Activated CD4-positive, alpha-beta T cell treated with anti-CD3 and anti-CD28 coated beads, Interleukin-2, Interleukin-4, amounts not matched to agents 100 ng/mL and 50 ng/mL, durations not matched to agents 16 hours and 8 hours (primary cell): ENCODE measurements at places on chromosomes 7 and 10.
A peak's percentile ranks its signal among the peaks of the same experiment; 100 is the strongest.

GRCh38 chr10:122856902-122857301 is 11.2 kb upstream of the CUZD1 start:
- no peak for DNase-seq

DNA sequence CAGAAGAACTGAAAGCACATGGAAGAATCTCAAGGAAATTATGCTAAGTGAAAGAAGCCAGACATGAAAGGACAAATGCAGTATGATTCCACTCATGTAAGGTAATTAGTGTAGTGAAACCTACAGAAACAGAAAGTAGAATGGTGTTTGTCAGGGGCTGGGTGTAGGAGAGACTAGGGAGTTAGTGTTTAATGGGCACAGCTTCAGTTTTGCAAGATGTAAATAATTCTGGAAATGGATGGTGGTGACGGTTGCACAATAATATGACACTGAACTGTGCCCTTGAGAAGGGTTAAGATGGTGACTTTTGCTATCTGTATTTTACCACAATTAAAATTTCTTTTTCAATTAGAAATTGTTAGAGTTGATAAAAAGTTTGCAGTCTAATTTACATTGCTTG is 157.3 kb upstream of the ADCY1 start:
- no peak for DNase-seq

DNA sequence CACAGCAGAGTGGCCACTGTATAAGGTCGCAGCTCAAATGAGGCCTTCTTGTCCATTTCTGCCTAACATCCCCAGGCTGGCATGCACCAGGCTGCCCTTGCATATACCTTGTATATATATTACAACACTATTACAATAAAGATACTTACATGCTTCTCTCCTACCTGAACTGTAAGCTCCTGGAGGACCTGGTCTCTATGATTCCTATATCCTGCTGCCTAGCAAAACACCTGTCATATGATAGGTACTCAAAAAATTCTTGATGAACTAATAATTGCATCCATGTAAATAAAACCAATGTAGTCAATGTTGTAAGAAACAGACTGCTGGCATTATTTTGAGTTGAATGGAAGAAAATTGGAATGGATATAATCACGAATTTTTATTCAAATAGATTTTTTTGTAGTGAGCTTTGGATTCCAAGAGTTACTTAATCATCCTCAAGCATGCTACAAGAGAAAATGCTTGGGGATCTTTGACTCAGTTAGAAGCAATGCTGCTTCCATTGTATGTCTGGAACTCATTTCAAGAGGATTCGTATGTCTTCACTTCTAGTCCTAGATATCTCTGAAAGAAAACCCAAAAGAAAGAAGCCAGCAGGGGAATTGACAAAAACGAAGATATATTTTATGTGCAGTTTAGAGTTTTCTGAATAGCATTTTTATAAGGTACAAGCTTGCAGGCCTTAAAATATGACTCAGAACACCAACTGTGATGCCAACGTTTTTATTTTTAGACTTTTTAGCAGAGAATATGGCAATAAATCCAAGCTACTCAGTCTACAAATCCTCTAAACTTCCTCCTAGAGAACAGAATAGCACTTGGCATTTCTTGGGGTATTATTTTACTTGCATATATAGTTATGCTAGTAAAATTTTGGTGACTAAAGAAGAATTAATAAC is 53.1 kb downstream of the OSBPL3 start:
- no peak for DNase-seq

GRCh38 chr7:53947732-53948131 is 594.4 kb upstream of the VSTM2A start:
- DNase-seq = no peak

DNA sequence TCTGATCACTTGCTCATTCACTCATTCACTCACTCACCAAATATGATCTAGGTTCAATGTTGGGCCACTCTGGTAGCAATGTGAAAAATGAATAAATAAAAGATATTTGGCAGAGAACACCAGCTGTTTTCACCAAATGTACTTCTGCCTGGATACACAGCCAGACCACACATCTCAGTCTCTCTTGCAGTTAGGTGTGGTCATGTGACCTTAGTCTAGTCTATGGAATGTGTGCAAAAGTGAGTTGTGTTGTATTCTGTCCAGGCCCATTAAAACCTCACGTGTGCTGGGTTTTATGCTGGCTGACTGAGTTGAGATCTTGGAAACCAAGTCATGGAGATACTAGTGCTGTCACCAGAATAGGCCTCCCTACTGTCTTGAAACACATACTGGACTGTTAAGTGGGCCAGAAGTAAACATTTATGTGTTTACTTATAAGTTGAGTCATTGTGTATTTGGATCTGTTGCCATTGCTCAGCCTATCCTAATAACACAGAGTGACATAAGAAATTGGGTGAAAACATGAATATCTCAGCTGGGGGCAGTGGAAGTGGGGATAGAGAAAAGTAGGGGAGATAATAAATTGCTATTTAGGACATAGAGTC is 145.5 kb downstream of the PTEN start:
- no peak for DNase-seq

DNA sequence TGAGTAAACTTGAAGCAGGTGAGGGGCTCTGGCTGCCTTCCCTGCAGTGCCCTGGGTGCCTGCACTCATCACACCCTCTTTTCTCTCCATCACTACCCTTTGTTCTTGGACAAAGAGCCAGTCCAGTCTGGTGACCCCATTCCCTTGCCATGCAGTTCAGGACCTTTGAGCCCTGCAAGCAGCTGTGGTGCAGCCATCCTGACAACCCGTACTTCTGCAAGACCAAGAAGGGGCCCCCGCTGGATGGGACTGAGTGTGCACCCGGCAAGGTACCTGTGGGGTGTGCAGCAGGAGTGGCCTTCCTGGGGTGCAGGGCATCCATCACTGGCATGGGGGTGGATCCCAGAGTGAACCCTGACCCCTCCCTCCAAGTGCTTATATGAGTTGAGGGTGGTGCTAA is 48.7 kb downstream of the TBATA start:
- no peak for DNase-seq

GRCh38 chr7:157710396-157710795 is 373.6 kb downstream of the DNAJB6 start:
- DNase-seq = no peak

- no peak for DNase-seq
These were observed 27.0 kb downstream of the ZNF786 start for GRCh38 chr7:149063476-149063875.

- DNase-seq = no peak
These were observed 9.5 kb downstream of the EPHA1 start for GRCh38 chr7:143399151-143399550.

GRCh38 chr10:81403451-81403850 is 471.5 kb upstream of the NRG3 start:
- no peak for DNase-seq

GRCh38 chr10:34666008-34666704 is 148.9 kb downstream of the PARD3 start:
- peak; percentile 25 for DNase-seq

DNA sequence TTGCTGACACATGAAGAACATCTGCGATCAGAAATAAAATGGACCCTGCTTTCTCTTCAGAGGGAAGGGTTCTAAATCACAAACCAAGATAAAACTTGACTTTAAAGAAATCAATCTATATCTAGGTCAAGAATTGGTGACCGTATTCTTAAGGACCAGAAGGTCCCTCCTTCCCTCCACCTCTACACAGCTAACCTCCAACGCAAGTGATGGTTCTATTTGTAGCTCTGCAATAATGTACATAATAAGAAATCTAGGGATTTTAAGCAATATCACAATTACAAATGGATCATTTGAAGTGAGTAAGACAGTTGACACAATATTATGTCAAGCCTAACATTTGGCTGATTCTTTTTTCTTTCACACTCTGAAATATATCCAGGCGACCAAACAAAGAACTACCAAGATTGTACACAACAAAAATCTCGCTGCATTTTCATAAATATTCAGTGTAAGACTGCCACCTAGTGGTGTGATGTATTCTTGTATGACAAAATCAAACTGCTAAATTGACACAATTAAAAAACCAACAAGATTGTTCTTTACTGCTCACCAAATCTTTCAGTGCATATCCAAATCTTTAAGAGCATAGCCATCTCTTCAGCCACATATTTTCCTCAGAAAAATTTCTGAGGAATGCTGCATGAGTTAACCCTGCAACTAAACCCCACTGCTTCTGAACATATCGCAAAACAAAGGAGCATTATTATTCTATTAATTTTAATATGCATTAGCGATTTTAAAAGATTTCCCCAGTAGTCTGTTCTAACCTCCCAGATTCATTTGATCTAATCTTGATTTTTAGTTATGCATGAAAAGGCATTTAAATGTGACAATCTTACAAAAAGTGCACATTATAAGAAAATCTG is 44.5 kb downstream of the ICA1 start:
- peak; percentile 75 for DNase-seq

DNA sequence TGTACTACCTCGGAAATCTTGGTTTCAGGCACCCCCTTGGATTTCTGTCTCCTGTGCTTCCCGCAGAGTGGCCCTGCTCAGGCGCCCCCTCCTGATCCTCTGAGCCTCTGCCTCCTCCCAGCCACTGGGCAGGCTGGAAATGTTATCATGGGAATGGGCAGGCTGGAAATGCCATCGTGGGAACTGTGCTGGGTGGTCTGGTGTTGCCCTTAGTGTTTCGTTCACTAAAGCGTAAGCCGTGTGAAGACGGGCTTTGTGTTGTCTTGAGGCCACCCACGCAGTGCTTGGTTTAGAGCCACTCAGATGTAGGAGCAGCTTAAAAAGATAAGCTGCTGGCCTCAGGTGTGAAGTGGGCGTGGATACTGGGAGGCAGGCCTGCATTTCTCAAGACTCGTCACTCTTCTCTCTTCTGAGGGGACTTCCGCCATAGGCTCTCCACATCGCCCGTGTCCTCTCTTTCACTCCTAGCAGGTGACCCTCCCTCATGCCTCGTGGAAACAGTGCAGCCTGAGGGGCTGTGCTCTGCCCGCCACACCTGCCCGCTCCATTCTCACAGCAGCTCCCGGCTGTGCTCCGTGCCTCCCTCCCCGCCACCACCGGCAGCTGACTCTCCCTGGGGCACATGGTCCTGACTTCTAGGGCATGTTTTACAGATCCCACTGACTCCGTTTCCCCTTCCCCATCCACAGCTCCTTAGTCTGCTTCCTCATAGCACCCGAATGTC is 28.5 kb downstream of the PPP2R2D start:
- no peak for DNase-seq

- DNase-seq = peak; percentile 32
These were observed 3.0 kb downstream of the IKZF1 start for GRCh38 chr7:50307368-50308032.

GRCh38 chr10:96263176-96263575 is 8.2 kb downstream of the BLNK start:
- DNase-seq = no peak

- no peak for DNase-seq
These were observed 58.3 kb downstream of the CXCL12 start for GRCh38 chr10:44326474-44327030.

DNA sequence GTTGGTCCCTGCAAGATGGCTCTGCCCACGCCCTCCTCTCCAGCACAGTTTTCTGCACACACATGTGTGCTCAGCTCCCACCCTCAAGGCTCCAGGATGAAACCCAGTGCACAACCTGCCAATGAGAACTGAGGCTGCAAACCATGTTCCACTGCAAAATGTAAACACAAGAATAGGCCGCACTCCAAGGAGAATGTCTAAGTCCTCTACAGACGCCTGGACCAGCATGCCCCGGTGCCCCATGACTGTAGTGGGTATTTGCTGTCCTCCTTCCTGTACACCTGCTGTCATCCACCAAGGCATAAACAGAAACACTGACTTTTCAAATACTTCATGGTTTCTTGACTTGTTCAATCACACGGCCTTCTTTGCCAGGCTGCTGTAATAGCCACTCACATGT is 72.6 kb downstream of the COBL start:
- DNase-seq = no peak

- DNase-seq = no peak
These were observed 94.9 kb upstream of the PRSS1 start for GRCh38 chr7:142654398-142654797.

DNA sequence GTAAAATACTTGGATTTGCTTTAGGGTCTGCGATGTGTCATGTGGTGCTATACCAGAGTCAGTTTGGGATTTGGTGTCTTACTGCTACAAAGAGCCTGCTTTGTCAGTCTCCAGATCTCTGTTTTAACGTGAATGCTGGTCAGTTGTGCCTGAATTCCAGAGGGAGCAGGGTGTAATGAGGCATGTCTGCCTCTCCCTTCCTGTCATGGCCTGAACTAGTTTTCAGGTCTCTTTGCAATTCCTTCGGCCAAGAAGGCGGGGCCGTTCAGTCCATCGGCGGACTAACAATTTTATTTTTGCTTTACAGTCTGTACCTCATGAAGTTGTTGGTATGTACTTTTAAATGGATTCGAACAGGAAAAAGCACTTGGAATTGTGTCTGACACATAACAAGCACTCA is 465.1 kb upstream of the ADARB2 start:
- no peak for DNase-seq

GRCh38 chr10:13593535-13593934 is 6.8 kb downstream of the PRPF18 start:
- no peak for DNase-seq

DNA sequence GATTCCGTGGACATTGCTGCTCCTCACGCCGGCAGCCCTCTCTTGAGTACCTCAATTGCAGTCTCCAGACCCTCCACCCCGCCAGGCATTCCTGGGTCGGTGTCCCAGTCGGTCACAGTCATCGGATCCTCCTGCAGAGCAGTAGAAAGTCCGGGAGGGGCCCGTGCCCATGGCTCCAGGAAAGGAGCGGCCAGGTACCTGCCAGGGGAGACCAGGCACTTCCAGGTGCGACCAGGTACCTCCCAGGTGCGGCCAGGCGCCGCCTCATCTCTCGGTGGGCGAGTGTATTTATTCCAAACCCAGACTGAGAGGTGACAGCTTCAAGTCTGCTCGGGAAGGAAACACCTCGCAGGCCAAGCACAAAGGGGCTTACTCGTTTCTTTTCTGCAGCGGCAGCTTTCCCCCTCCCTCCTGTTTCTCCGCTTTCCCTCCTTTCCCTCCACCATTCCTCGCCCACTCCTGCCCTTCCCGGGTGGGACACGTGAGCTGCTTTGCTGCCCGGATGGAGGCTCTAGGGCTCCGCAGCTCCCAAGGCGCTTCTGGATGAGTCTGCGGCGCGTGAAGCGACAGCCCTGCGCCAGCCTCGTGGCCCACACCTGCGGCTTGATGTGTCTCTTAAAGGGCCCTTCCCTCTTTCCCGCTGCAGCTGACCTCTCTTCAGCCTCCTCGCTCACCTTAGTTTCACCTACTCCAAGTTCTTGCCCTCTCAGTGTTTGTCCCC is 39.4 kb upstream of the AGK start:
- no peak for DNase-seq

- DNase-seq = no peak
These were observed 41.2 kb downstream of the CALML3 start for GRCh38 chr10:5565671-5566581.

GRCh38 chr10:117928281-117928680 is 118.5 kb downstream of the RAB11FIP2 start:
- DNase-seq = no peak
